H4 (cell line): ENCODE measurements at places on chromosomes 11 and 22. TPM values are rescaled to one million over a fixed set of nuclear protein-coding genes. Genes with fewer than 3 reads are reported as not detected.

MAP6 gene
- total RNA-seq = not detected in 2 replicates

GRCh38 chr22:22855617-22856308 lies 31.9 kb upstream of the IGLL5 start:
- no peak for DNase-seq

DNA sequence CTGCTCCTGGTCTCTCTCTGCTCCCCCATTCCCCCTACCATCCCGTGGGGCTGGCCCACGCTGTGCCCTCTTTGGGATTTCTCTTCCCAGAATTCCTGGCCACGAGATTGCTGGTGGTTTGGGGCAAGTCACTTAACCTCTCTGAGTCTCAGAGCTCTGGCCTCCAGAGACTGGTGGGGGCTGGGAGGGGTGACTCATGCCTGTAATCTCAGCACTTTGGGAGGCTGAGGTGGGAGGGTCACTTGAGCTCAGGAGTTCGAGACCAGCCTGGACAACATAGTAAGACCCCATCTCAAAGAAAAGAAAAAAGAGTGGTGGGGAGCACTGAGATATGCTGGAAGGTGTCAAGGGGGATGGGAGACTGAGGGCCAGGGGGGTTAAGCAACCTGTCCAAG lies 18.3 kb downstream of the OTUB1 start:
- DNase-seq = no peak

PRG3 gene
- not detected in 2 replicates for total RNA-seq

DNA sequence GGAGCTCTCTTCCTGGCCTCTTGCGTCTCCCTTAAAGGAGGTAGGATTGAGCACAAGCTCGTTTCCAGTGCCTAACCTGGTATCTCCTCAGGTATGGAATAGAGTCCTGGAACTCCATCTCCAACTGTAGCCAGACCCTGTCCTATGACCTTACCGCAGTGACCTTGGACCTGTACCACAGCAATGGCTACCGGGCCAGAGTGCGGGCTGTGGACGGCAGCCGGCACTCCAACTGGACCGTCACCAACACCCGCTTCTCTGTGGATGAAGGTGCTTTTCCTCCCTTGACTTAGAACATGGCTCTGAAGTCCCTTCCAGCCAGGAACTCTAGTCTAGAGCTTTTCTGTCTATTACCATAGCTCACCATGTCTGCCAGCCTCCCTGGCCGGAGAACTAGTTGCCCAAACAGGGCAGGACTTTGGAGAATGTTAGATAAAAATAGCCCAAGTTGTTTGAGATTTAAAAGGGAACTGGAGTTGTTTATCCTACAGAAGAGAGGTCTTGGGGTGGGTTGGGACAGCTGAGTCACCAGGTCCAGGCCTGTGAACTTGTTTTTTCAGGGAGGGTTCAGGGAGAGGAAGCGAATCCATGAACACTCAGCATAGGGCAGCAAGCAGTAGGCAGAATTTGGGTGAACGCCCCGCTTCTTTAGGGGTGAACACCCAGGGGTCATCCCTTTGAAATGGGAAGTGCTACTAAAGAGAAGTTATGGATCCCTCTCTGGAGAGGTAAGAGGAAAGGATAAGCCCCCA lies 3.3 kb downstream of the IL10RA start:
- no peak for DNase-seq
